ENCODE measurements at places on chromosomes 1 and 21.

GRCh38 chr1:169899519-169900217, 6.0 kb upstream of the SCYL3 start:
- no peak for DNase-seq

GRCh38 chr1:207711285-207711684, 40.6 kb upstream of the CD46 start:
- peak; percentile 23 for DNase-seq

- DNase-seq, result no peak
Measured at GRCh38 chr21:27823652-27824201, 856.8 kb upstream of the ADAMTS5 start.

GRCh38 chr1:3066826-3067225, 2.2 kb upstream of the PRDM16 start:
- no peak for DNase-seq
